ENCODE measurements at places on chromosomes 5 and 9.

- DNase-seq, result peak; percentile 45
Observed at GRCh38 chr5:145237843-145238242, 597.3 kb downstream of the PRELID2 start.

GRCh38 chr5:55763746-55764420, 26.0 kb downstream of the DDX4 start:
- DNase-seq, result no peak

- DNase-seq, result no peak
Observed at GRCh38 chr9:87892956-87893355, 10.3 kb downstream of the SPATA31E1 start.

- DNase-seq, result no peak
Observed at GRCh38 chr5:75275756-75276155, 39.1 kb upstream of the ANKRD31 start.

DNA sequence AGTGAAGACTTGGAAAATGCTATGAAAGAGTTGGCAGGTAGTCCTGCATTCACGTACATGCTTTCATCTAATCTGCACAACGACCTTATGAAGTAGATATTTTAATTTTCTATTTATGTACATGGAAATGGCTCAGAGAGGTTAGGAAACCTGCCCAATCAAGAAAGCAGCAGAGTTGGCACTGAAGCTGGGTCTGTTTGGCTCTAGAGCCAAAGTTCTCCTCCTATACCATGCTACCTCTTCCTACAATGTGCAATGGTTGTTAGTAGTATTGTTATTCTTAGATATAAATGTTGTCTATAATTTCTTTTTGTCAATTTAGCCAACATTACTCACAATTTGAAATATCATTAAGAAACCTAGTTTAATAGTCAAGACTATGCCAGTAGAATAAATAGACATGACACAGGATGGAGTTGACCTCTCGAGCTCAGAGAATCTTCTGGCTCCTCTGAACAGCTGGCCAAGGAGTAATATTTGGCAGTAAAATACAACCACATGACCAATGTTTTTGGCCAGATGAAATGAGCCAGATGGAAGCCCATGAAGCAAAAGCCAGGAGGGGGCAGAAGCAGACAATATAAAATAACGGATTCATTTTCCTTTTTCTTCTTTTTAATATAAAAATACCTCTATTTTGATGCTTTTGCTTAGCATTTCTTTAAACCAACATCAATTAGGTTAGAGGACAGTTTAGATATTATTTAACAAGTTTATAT, 542.3 kb downstream of the PDE4D start:
- DNase-seq, result no peak

- DNase-seq, result no peak
Observed at GRCh38 chr5:23740029-23740428, 232.6 kb downstream of the PRDM9 start.

GRCh38 chr5:4542145-4542778, 597.9 kb upstream of the ADAMTS16 start:
- DNase-seq, result no peak

GRCh38 chr9:112439171-112439570, 47.5 kb upstream of the KIAA1958 start:
- no peak for DNase-seq

- peak; percentile 95 for DNase-seq
Observed at GRCh38 chr5:54390015-54390414, 65.5 kb upstream of the HSPB3 start.

DNA sequence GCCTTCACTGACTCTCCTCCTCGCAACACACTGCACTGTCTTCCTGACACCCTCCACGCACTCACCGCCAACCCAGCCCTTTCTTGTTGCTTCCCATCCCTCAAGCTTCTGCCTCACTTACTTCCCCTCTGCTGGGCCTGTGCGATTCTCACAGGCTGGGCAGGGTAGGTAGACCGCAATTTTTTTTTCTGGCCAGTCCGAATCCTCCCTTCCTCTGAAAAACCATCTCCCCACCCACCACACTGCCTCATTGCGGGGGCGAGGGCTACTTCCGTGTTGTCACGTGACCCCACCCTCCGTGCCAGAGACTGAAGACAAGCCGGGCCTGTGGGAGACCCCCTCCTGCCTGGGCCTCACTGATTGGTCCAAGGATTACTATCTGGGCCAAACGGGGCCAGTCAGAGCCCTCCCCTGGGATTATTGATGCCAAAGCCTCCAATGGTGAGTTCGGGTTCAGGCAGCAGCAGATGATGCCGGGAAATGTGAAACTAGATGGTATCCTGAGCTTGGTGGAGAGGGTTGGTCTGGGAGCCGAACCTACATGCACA, 73.1 kb downstream of the STK10 start:
- DNase-seq, result no peak

DNA sequence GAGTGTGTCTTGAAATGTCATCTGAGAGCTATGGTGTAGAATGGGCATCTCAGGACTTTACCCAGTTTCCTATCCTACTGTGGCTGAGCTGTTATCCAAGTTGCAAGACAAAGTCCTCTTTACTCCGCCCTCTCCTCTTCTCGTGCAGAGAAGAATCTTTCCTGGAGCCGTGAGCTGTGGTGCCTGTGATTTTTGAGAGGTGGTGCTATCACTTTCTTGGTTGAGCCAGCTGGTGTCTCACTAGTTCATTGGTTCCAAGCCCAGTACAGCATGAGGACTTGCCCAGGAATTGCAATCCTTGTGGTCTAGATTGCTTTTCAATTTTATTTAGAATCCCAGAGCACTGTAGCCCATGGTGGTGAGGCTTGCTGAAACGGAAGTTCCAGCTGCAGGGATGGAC, 2300.3 kb downstream of the MAT2B start:
- no peak for DNase-seq

GRCh38 chr9:4691795-4692194, 12.4 kb downstream of the CDC37L1 start:
- DNase-seq, result no peak

- peak; percentile 84 for DNase-seq
Observed at GRCh38 chr5:120413686-120414085, 50.4 kb upstream of the PRR16 start.

- peak; percentile 29 for DNase-seq
Observed at GRCh38 chr5:40680741-40681362, 1.1 kb downstream of the PTGER4 start.

All from mammary epithelial cell (primary cell).